Activated CD4-positive, alpha-beta T cell treated with anti-CD3 and anti-CD28 coated beads, Interleukin-2, amount 10 ng/mL, durations not matched to agents 7 days and 5 days (primary cell): ENCODE measurements at places on chromosomes 1 and 21.

- DNase-seq = no peak
Observed at GRCh38 chr1:31783846-31784245, 19.7 kb upstream of the ADGRB2 start.

GRCh38 chr1:172041742-172042141, 200.4 kb downstream of the DNM3 start:
- DNase-seq = no peak

- no peak for DNase-seq
Observed at GRCh38 chr1:53964109-53964508, 18.0 kb downstream of the LRRC42 start.

DNA sequence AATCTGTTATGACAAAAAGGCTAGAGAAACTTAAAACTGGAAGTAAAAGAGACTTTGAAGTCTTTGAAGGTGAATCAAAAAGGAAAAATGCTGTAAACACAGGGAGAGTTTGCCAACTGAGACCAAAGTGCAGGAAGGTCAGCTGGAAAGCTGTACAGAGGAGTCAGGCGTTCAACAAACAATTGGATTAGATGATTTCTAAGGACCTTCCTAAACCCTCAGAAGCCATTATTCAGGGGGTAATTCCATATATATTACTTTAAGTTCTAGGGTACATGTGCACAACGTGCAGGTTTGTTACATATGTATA, 156.8 kb downstream of the ZBTB18 start:
- no peak for DNase-seq

DNA sequence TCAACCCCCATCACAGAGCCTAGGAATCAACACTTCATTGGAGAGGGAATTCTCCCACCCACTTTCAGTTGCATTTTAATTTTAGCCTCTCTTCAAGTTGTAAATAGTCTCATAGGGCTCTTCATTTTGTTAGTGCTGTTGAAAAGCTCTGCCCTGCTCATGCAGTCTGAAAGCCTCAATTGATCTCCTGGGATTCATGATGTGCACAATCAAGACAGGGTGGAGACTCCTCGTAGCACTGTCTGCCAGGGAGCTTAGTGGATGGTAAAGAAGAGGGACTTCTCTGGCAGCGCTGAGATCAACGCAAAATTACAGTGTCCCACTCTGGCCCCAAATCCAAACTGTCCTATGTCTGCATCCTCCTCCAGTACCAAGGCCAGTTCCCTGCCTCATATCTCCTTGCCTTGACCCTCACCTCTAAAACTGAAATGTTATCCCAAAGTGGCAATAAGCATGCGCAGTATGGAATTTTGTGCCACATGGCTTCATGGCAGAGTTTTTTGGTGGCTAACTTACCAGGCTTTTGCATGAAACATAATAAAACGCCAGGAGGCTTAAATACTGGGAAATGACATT, 282.2 kb downstream of the CACNA1E start:
- DNase-seq = no peak

- no peak for DNase-seq
Observed at GRCh38 chr1:33374336-33375105, 53.6 kb upstream of the A3GALT2 start.

- peak; percentile 30 for DNase-seq
Observed at GRCh38 chr1:183635099-183635605, 431 bp downstream of the ARPC5 start.

DNA sequence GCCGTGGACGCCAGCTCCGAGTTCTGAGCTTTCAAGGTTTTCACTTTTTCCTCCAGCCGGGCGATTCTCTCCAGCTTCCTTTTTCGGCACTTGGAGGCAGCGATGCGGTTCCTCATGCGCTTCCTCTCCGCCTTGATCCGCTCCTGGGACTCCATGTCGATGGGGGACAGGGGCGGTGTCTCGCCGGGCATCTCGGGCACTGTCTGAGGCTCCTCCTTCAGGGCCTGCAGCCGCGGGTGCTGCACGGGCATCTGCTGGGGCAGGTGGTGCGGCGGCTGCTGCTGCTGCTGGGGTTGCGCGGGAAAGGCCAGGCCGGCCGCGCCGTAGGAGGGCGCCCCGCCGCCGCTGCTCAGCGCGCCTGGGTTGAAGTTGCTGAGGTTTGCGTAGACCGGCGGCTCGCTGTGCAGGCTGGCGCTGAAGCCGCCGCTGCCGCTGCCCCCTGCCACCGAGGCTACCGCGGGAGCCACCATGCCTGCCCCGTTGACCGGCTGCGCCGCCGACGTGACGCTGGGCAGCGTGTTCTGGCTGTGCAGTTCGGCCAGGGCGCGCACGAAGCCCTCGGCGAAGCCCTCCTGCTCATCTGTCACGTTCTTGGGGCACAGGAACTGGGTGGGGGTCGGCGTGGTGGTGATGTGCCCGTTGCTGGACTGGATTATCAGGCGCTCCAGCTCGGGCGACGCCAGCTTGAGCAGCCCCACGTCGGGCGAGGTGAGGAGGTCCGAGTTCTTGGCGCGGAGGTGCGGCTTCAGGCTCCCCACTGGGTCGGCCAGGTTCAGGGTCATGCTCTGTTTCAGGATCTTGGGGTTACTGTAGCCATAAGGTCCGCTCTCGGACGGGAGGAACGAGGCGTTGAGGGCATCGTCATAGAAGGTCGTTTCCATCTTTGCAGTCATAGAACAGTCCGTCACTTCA, 1.4 kb downstream of the JUN start:
- peak; percentile 60 for DNase-seq

DNA sequence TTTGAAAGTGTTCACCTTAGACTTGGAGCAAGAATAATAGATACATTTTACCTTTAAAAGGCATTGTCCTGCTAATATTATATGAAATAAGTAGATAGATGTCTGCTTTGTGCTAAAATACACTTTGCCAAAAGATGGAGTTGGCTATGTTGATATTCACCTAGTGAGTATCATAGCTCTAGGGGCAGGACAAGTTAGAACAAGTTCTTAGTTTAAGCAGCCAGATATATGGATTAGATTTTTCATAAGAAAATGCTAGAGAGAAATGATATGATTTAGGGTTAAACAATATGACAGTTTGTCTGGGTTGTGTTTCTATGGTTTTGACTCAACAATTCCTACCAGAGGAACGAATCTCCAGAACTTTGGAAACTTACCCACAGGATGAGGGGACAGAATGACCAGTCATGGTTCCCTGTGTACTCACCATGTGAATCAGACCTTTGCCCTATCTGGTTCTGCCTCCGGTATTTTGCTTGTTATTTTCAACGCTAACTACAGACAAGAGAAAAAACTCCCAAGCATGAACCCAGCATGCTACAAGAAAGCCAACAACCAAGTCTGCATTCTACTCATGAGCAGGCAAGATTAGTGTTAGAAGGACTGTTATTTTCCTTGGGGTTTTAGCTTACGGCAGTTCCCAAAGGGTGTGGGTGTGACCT, 1.7 kb downstream of the F5 start:
- DNase-seq = no peak

DNA sequence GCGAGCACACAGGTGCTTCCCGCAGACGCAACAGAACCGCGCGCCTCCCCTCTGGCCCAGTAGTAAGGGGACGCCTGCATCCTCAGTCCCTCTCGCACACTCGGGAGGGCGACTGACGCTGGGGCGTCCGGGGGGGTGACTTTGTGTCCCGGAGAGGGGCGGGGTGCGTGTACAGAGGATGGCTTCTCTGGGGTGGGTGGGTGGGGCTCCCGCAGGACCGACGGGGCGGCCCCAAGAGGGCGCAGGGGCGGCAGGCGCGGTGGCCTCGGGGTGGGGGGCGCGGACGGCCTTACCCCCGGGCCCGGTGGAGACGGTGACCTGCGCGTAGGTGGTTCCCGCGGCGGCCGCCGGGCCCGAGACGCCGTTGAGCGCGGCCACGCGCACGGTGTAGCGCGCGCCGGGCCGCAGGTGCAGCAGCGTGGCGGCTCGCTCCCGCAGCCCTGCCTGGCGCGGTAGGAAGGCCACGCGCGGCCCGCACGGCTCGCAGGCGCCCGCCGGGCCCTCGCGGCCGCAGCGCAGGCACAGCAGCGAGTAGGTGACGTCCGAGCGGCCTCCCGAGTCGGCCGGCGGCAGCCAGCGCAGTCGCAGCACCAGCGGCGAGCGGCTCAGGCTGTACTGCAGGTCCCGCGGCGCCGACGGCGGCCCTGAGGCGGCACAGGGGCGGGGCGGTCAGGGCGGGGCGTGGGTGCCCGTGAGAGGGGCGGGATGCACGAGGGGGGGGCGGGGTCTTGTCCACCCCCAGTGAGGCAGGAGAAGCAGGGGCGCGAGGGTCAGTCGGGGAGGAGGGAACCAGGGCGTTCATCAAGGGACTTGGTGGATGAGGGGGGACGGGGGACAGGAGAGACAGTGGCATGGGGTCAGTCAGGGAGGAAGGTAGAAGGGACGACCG, 12.1 kb downstream of the EPHA10 start:
- no peak for DNase-seq

GRCh38 chr1:155037043-155037442, 3.4 kb downstream of the DCST1 start:
- no peak for DNase-seq

DNA sequence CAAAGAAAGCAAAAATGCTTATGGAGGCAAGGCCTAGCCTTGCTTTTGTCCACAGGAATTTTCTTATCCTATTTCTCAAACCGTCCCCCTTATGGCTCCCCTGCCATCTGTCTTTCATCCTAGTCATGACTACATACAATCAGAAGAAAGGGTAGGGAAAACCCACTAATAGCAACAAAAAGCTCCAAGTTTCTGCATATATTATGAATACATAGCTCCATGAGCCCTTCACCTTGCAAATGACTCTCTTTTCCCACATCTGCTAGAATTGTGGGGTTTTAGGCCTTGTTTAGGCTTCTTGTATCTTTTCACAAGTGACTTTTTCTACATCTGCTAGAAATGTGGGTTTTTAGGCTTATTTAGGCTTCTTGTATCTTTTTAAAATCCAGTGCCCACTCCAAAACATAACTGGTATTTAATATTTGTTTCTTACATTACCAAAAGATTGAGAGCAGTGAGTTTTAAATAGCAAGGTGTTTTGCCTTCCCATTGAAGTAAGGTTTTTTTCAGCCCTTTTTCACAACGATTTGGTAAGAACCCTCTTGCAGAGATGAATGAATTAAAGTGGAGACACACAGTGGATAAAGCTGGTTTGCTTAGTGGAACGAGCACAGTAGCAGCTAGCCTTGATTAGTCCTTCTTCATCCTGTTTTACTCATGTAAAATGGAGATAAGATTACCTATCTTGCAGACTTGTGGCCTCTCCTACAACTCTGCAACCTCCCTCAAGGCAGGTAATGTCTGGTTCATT, 4.4 kb downstream of the GADD45A start:
- DNase-seq = no peak
